H7 (cell line): ENCODE measurements at places on chromosomes 6 and 20. TPM values are rescaled to one million over a fixed set of nuclear protein-coding genes. Genes with fewer than 3 reads are reported as not detected.
A peak's percentile ranks its signal among the peaks of the same experiment; 100 is the strongest.

Gene VGLL2
- not detected in 2 replicates for total RNA-seq

Gene SLC22A23
- 14.6 and 20.7 TPM in 2 replicates for total RNA-seq

Gene TMEM14A
- total RNA-seq: 10.9 and 11.0 TPM in 2 replicates

Gene PRPH2
- 1.2 TPM in 2 replicates for total RNA-seq

Gene SIRPB2
- total RNA-seq: not detected in 2 replicates

Gene NMBR
- total RNA-seq: not detected in 2 replicates

Gene OPRM1
- not detected in 2 replicates for total RNA-seq

Gene KHDC1L
- total RNA-seq: 0.28 TPM in 1 of 2 replicates, not detected in the other

Gene GTSF1L
- not detected in 2 replicates for total RNA-seq

- no peak for DNase-seq
Measured at GRCh38 chr6:134402372-134402984, 84.6 kb upstream of the SGK1 start.

DNA sequence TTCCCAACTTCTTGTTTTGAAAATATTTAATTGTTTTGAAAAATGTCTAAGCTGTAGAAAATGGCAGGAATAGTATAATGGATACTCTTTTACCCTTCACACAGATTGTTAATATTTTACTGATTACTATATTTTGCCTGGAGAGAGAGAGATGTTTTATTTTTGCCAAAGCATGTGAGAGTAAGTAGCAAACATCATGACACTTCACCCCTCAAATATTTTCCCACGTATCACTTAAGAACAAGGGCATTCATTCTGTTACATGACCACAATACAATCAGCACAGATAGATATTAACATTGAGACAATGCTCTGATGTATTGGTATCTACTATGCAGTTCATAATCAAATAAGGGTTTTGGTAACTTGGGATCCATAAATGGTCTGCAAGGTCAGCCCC lies 116.5 kb downstream of the CCDC170 start:
- no peak for DNase-seq

DNA sequence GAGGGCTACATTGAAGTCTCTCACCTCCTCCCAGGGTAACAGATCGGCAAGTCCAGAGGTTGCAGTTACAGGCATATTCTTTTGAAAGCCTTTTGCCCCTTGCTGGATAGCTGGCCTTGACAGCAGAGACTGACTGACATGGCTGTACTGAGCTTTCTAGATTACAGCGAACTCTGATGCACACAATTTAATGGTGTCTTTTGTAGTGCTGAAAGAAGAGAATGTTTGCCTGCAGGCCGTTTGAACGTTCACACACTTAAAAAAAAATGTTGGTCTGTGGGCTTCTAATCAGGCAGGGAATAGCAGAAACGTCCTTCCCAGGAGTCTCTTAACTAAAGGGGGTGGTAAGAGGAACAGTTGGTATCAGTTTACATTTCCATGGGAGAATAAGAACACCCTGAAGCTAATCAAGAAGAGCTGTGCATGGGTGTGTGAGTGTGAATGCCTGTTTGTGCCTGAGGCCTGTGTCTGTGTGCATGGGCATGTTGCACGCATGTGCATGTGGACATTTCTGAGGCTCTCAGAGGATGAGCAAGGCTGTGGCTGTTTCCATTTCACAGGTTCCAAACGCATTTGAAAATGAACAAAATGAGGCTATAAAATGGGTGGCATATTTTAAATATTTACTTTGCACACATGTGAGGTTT lies 213.9 kb upstream of the SSTR4 start:
- DNase-seq: no peak

- DNase-seq: no peak
Measured at GRCh38 chr20:4369798-4370124, 351.9 kb upstream of the PRND start.

DNA sequence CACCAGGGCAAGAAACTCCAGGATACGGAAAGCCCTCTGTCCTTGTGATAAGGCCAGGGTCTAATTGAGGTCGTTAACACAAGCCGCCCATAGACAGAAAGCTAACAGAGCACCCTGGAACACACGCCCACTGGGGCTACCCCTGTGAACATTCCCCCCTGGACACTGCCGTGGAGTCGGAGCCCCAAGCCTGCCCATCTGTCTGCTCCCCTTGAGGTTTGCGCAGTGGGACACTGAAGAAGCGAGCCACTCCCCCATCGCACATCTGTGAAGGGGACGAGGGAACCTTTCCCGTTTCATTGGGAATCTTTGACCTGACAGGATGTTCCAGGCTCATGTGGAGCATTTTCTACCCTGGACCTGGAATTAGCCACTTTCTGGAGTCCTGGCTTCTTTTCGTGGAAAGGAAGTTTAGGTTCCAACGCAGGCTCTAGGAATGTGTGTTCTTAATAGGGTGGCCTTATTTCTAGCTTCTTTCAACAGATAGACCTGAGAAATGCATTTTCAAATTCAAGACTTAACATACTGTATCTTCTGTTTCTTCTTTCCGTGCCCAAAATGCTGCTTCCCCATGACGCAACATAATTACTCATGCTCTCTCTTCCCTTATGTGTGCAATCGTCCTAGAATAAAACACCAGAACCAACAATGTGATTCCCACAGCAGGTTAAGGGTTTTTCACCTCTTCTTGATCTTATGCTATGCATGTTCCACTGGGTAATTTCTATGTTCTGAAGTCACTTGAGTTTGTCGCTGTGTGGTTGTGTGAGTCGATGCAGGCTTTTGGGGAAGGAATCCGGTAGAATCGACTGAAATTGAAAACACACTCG lies 161.1 kb downstream of the ERMARD start:
- no peak for DNase-seq

GRCh38 chr20:62479156-62479555 lies 3.4 kb upstream of the GATA5 start:
- DNase-seq: no peak

GRCh38 chr6:3751077-3751729 lies at the start of gene PXDC1:
Gene PXDC1 (minus strand): TSS chr6:3751713. CDS start chr6:3751531, 182 bp downstream.
- DNase-seq: peak; percentile 81

DNA sequence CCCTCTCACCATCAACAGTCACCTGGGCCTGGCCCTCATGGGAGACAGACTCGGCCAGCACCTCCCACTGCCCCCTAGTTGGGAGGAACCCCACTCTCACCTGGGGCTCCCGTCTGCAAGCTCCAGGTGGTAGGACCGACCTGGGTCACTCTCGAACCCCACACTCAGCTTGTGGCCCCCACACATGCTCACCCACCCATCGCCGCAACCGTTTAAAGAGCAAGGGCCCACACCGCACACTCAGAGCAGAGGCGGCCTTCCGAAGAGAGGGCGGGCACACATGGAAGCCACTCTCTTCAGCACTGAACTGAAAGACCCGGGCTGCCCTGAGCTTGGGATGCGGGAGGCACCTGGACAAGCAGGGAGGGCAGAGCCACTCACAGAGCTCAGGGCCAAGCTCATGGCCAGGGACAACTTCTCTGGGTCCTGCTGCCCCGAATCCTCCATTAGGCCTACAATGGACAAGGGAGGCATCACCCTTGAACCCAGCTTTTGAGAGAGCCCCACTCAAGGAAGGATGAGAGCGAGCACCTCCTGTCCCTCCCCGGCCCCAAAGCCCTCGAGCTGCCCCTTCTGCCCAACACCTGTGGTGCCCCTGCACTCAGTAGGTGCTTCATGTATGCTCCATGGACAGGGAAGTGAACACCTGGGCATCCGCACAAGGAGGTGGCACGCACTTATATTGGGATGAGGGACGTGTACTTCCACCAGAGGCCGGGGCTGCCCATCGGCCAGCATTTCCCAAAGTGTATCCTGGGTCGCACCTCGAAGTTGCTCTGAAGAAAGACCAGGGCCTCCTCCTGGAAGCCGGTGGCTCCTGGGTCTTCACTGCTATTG lies 50.4 kb downstream of the YTHDF1 start:
- peak; percentile 46 for DNase-seq

DNA sequence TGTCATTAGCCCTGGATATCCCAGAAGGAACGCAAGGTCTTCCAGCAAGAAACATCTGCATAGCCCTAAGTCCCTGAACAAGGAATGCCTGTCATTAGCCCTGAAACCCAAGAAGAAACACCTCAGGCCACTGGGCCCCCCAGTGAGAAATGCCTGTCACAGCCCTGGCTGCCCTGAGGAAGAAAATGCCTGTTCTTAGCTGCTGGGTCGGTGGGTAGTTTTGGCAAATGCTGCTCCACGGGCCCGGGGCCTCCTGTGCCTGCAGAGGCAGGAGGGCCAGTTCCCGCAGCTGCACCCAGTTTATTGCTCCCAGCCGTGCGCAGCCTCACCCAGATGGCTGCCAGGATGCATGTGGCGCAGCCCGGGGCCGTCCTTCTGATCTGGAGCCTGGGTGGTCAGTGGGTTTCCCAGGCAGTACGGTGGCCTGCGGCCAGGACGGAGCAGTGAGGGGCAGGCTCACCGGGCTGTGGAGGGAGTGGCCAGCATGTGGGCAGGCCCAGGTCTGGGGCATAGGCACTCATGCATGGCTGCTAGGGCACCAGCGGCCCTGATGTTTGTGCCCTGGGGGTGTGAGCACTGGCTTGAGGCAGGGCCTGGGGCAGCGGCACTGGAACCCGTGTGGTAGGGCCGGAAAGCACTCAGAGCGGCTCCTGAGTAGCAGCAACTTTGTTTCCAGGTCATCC lies 219.0 kb downstream of the ERMARD start:
- peak; percentile 51 for DNase-seq

DNA sequence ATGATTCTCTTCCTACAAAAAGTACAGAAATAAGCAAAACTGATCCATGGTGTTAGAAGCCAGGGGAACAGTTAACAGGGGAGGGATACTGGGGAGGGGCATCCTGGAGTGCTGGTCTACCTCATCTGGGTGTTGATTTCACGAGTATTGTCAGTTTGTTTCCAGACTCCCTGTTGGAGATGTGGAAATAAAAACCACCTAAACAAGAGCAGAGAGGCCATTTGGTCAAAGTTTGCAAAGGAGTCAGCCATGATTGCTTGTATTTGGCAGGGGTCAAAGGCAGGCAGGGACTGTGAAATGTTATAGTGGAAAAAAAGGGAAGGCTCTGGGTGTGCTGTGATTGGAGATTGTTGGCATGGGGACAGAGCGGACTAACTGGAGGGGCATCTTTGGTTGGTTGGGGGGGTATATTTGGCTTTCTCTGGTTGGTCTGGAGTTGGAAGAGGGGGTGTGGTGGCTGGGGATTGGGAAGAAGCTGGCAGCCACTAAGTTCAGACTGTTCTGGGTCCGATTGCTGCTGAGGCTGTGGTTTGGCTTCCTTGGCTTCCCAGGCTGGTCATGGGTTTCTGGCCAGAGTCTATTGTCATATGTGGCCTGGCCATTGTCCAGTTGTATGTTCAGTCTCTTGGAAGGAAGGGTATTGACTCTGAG lies 14.9 kb upstream of the PANK2 start:
- no peak for DNase-seq

DNA sequence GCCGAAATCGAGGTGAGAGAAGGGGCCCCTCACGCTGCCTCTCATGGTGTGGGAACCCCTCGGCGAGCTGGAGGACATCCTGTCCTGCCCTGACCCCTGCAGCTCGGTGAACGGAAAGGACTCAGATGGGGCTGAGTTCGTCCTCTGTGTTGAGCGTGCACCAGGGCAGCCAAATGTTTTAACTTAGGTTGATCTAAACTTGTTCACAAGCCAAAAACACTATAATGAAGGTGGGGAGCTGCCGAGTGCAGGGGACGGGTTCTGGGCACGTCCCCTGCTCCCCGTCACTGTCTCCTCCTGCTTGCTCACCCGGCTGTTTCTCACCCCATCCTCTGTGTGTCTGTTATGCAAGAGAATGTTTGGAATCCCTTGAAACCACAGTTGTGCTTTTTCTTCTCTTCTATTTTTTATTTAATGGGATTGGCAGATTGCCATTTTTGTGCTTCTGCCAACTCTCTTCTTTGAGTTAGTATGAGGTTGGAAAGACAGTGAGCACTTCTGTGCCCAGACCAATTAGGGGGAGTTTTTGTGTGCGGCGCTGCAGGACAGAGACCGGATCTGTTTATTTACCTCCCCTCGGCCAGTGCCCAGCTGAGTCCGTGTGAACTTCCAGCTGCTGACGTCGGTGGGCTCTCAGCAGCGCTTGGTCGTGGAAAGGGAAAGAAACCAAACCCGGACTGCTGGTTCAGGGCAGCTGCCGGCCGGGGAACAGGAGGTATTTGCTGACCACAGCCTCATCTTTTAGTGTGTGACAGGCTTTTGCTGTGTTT lies 158.1 kb downstream of the DTNBP1 start:
- DNase-seq: no peak

DNA sequence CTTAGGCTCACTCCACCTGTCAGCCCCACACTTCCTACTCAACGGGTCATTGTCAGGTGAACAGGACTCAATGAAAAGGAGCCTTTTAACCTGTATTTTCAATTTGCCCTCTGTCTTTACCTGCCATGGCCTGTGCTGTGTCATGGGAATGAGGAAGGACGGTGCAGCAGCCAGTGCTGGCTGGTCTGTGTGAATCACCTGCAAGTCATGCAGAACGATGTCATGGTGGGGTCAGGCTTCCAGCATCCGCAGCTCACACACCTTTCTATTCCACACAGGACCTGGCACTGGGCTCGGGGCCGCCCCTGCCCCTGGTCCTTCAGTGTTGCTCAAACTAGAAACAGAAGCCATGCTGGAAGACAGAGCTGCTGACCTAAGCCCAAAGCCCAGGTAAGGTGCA lies 188.7 kb upstream of the GMDS start:
- no peak for DNase-seq

- no peak for DNase-seq
Measured at GRCh38 chr6:20467437-20467836, 65.8 kb downstream of the E2F3 start.

DNA sequence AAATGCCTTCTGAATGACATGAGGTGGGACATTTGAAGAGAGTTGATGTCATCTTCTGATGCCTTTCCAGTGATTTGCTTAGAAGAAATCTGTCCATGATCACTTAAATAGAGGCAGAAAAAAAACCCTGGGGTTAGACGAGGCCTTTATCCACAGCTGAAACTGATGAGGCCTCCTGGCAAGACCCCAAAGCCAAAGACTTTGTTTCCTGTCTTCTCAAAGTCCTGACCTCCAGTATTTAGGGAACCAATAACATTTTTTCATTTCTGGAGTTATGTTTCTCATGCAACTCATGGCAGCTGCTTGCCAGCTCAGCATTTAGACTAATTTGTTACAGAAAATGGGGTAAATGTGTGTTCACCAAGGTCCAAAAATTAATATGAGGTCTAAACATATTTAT lies 248.0 kb upstream of the PRDM1 start:
- no peak for DNase-seq

GRCh38 chr20:11790046-11790445 lies 127.6 kb upstream of the BTBD3 start:
- DNase-seq: no peak

DNA sequence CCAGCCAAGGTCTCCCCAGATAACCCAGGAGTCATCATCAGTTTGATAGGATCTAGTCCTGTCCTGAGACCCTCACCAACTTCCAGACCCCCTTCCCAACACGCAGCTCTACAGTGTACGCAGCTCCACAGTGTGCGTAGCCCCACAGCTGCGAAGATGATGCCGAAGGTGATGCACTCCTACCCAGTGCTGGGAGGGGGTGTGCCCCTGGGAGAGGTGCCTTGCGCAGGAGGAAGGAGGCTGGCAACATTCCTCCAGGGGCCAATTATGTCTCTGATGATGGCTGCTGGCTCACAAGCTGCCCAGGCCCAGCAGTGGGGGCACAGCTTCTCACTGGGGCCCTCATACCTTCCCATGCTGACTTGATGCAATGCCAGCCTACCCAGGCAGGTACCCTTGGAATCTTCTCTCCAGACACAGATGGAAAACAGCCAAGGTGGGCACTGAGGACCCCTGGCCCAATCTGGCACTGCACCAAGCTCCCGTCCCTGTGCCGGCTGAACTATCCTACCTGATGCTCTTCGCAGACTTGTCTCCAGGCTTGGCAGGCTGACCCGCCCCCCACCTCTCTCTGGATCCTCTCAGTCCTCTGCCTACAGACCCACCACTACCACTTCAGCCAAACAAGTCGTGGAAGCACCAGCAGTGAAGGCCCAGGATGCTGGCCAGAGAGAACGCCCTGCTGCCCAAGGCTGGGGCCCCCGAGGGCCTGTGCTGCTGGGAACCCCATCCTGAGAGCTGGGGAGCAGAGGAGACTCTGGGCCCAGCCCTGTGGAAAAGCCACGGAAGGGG lies 1.4 kb downstream of the ZNF512B start:
- no peak for DNase-seq
